ENCODE measurements at places on chromosomes 11 and 22.
A peak's percentile ranks its signal among the peaks of the same experiment; 100 is the strongest.

DNA sequence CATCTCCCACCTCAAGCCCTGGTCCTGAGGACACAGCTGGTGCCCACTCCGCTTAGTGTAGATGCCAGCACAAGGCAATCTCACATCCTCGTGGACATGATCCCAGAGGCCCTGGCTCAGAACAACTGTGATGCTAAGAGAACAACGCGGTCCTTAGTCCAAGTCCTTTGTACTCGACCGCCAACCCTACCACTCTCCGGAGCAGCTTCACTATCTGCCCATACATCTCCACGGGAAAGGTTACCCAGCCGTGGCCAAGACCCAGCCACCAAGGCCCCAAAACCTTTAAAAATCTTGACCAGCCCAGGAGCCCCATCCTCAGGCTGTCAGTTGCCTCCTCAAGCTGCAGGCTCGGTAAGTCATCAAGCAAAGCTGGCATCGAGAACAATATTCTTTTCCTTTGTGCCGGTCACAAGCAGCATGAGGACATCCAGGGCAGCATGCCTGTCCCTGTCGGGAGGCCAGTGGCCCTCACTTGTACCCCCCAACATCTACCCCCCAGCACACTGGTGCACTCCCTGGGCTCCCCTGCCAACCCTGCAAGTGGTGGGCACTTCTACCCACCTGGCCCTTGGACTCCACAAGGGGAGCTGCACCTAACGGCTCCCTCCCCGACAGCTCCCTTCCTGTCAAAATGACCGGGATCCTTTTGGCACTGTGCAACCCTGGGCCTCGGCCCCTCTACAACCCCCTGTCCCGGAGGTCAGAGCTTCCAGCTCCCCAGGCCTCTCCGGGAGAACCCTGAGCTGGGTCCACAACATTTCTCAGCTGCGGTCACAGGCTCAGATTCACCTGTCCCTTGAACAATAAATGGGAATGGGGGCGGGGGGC, 2.5 kb downstream of the OSBPL5 start:
- no peak for DNase-seq

- DNase-seq: peak; percentile 37
These were observed 201.1 kb downstream of the CADM1 start for GRCh38 chr11:115302946-115303703.

DNA sequence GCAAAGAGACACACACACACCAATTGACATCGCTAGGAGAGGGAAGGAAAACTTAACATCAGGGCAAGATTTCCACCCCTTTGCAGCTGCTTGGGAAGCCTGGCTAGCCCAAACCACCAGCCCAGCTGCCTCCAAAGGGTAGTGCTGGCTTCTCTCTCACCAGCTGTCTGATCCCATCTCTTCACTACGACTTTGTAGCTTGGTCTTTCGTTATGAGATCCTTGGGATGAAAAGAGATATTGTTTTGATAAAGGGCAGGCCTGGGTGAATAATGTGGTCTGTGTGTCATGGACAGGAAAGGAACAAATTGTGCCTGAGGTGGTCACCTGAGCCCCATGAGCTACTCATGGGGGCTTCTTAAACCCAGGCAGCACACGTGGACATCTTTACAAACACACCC, 101.9 kb downstream of the ARL14EP start:
- no peak for DNase-seq

GRCh38 chr11:78660471-78660870, 85.8 kb upstream of the NARS2 start:
- DNase-seq: no peak

GRCh38 chr11:58745705-58746364, 14.1 kb upstream of the GLYAT start:
- no peak for DNase-seq

DNA sequence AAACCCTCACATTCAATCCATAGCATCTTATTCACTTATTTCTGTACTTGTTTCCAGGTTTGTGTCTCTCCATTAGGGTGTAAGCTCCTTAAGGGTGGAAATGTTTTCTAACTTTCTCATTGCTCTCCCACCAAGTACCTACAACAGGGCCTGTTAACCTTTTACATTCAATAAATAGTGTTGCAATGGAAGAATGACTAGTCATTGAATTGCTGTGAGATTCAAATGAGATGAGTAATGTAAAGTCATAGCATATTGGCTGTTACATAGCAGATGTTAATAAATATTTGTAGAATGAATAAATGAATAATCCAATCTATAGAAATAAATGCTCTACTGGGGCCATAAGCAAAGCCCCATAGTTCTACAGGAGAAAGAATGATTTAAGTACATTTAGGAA, 75.4 kb upstream of the DDI1 start:
- DNase-seq: peak; percentile 22

DNA sequence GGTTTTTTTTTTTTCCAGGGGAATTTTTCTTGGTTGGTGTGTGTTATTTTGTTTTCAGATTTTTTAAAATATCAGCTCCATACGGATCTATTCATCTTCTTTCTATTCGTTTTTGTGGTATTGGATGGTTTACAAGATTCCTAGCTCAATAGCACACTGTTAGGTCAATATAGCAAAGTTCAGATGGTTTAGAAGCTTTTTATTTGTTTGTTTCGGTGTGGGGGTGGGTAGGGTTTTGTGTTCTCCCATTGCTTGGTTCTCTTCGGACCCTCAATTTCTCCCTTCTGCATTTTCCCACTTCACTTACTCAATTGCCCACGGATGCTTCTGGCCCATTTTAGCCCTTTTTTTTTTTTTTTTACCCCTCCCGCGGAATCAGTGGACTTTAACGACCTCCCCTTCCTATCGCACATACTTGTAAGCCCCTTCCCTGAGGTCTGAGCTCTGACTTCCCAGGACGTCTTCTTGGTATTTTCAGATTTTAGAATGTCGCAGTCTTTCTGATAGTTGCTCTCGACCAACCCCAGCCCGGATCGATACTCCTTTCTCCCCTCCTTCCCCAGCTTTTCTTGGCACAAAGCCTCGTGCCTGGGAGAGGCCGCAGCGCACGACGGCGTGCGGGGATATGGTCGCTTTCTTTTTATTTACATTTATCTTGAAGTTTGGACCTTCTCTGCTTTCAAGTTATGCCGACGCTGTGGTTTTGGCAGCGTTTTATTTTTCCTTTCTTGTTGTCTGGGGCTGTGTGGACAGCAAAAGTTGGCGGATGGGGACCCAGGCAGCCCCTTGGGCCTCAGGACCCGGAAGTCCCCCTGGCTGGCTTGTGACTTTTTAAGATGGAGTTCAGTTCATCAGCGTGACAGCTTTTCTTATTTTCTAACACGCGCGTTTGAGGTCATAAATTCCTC, 4.4 kb upstream of the SPDYC start:
- no peak for DNase-seq

GRCh38 chr11:86313793-86314192, 11.8 kb downstream of the HIKESHI start:
- DNase-seq: peak; percentile 25

DNA sequence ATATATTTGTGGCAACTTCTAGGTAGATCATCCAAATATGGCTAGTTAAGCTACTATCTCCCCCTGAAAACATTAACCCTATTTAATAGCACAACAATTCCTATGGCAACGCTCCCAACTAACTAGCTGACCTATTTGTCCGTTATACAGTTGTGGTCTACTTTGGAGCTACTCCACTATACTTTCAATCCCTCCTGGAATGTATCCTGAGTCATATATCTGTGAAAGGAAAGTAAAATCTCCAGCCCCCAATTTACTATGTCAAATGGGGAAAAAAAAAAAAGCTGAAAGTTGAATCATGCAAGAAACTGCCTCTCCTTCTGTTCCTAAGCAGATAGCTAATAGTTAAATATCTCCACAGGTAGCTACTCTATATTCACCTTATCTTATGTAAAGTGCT, 128.5 kb downstream of the CD44 start:
- peak; percentile 42 for DNase-seq

DNA sequence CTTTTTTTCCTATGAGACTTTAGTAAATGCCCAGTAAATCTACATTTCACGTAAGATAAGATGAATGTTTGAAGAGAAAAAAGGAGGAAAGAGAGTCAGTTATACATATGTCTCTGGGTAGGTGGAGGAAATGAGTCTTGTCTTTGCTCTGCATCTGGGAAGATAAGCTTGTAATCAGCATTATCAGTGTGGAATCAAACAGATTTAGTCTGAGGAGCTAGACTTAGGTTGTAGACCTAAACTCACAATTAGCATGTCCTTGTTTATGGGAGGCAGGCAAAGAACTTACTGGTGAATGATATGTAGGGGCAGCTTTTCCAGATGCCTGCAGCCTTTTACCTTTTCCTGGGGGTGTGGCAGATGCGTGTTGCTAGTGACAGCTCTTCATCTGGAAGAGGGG, 962.3 kb downstream of the TBC1D22A start:
- no peak for DNase-seq

- DNase-seq: no peak
These were observed 6.6 kb downstream of the RIC8A start for GRCh38 chr11:214083-214482.

DNA sequence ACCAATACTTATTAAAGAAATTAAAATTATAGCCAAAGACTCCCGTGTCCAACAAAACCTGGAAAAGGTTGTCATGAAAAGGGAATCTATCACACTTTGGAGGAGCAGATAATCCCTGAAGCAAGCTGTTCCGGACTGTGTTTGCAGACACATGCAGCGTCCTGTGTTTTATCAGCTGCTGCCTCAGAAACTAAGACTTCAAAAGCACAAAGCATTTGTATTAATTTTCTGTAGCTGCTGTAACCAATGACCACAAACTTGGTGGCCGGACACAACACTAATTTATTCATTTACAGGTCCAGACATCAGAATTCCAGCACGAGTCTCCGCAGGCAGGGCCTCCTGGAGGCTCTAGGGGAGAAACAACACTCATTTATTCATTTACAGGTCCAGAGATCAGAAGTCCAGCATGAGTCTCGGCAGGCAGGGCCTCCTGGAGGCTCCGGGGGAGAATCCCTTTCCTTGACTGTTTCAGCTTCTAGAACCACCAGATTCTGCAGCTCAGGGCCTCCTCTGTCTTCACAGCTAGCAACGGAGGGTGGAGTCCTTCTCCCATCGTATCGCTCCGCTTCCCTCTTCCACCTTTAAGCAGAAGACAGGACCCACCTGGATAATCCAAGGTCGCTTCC, 465.3 kb downstream of the BRD1 start:
- DNase-seq: no peak

DNA sequence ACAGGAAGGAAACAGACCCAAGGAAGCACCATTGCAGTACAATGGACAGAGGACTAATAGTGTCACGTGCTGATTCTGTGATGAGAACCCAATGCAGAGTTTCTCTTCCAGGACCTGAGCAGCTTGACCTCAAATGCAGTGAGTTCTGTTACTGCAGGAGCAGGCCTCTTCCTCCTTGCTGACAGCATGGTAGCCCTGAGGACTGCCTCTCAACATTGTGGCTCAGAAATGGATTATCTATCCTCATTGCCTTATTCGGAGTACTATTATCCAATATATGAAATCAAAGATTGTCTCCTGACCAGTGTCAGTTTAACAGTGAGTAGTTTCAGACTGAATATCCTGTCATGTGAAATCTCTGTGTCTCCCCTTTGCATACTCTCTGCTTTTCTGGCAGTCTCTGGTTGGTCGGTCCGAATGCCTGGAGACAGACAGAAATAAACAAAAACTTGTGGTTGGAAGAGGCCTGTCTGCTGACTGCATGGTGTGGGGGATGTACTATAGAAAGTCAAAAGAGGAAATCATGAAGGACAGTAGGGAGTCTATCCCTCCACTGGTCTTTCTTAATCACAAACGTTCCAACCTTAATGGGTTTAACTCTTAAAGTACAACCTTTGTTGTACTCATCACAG, 6.9 kb upstream of the MS4A14 start:
- no peak for DNase-seq

GRCh38 chr11:1505480-1505879, 18.9 kb upstream of the MOB2 start:
- DNase-seq: no peak

DNA sequence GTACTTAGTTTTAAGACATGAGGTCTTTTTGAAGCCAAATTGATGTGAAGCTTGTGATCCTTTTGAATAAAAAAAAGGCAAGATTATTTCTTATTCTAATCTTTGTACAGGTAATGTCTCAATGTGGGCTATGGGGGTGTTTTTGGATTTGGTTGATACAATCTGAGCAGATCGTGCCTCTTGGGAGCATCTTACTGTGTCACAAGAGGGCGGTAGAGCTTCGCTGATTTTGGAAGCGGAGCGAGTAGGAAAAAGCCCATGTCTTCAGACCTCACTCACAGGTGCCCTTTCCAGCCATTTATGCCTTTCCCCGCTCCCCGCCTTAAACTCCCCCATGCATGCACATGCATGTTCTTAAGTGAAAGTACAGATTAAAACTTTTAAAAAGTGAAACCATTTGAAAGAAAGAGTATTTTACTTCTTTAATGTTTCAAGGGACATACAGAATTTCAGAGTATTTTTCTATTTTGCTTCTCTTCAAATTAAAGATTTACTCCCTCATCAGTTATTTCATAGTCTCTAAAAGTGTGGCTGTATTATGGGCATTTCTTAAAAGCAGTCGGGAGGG, 18.8 kb downstream of the DDX25 start:
- DNase-seq: peak; percentile 74

DNA sequence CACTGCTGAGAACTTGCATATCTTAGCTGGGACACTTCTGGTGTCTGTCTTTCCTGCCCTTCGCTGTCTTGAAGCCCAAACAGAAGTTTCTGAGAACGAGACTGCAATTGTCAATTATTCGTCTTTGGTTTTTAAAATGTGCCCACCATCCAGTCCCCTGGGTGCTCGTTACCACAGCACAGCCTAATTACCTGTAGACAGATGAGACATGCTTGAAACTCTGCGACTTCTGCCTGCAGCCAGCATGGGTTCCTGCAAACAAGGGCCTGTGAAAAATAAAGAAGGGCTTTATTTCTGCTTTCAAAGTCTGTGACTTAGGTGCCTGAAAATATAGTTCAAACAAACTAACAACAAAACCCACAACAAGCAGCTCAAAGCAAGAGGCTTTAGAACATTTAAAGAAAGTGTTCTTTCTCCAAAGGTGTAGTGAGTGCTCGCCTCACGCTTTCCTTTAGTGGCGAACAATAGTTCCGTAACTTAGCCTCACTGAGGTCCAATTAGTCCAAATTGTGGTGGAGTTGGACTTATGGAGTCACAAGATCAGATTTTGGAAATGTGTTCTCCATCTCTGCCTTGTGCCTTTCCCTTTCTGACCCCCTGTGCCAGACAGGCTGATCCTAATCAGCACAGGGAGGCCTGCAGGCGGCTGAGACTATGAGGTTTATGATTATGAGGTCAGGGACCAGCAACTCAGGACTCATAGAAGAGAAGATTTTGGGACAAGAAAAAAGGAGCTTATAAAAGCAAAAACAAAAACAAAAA, 20.4 kb upstream of the GRAMD1B start:
- no peak for DNase-seq

- no peak for DNase-seq
These were observed 30.4 kb upstream of the SYT7 start for GRCh38 chr11:61611309-61611708.

GRCh38 chr22:49815641-49816091, 12.0 kb downstream of the BRD1 start:
- DNase-seq: no peak
